Stimulated activated CD4-positive, alpha-beta T cell treated with anti-CD3 and anti-CD28 coated beads, Interleukin-15, amount 100 ng/mL, for 48 hours (primary cell): ENCODE measurements at places on chromosomes 1 and 21.

DNA sequence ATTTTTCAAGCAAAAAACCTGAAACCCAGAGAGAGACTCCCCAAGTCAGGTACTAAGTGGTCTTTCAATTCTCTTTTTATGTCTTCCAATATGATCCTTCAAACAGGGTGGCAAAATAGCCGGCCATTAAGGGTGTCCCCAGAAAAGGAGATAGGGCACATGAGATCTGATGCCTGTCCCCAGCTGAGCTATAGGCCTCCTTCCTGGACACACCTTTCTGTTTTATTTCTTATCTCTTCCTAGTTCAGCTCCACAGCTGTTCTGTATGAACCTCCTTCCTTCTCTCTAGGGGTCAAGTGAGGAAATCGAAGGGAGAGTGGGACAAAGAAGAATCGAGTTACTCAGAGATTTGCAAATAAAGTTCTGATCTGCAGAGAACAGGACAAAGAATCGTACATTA, 112.4 kb upstream of the ATP1A1 start:
- DNase-seq: no peak

GRCh38 chr1:47262787-47263413, 30.9 kb upstream of the TAL1 start:
- peak; percentile 16 for DNase-seq

DNA sequence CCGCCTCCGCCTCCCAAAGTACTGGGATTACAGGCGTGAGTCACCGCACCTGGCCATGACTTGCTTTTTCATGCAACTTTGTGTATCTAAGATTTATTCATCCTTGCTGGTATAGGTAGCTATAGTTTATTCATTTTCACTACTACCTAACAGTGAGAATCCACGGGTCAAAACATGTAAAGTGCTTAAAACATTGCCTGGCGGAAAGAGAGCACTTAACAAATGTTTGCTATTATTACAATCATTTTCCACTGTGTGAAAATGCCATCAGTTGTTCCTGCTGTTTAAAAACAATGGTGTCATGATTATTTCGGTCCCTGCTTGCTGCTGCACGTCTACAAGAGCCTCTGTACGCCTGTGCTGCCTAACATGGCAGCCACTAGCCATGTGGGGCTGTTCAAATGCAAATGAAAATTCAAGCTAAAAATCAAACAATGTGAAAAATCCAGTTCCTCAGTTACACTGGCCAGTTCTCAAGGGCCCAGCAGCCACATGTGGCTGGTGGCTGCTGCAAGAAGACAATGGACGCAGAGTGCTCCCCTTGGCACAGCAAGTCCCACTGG, 65.1 kb downstream of the CLSTN1 start:
- DNase-seq: no peak

DNA sequence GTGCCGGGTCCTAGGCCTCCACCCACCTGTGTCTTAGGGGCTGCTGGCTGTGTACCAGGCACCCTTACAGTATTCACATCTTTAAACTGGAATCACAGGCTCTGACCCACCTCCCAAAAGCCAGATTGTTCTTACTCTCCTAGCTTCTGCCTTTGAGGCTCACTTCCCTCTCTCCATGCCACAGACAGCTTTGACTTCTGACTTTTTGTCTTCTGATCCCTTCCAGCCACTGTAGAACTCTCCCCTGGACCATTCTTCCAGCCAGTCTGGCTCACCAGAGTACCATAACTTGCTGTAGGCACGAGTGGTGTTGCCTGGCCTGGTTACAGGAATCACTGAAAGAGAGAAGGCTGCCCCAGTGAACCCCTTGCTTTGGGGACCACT, 58.1 kb upstream of the STUM start:
- no peak for DNase-seq

DNA sequence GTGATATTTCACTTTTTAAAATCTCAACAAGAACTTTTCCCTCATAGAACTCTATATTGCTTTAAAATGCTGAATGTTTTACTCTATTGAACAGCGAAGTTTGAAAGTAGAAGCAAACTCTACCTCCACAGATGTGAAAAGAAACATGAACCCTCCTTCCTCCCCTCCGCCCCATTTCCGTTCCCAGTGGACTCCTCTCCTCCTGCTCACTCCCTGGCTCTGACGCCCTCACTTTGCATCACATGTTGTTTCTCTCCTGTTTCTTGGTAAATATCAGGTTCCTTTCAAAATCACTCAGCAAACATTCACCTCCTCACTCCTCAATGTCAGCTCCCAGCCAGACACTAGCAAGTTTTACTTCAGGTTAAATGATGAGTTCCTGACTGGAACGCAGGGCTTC, 34.6 kb downstream of the KCNH1 start:
- DNase-seq: no peak

GRCh38 chr1:223153177-223154119, 10.4 kb upstream of the TLR5 start:
- no peak for DNase-seq

DNA sequence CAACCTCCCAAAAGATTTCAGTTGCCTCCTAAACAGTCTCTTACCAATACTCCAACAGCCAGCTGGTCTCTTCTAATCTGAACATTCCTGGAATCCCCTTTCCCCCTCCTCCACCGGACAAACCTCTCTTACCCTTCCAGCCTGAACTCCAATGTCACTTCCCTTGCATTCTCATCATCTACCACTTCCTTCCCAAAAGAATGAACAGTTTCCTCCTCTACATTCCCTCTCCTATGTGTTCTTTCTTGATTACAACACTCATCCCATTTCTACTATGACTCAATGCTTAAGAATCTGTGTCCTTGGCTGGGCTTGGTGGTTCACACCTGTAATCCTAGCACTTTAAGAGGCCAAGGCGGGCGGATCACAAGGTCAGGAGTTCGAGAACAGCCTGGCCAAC, 417.1 kb downstream of the SETD4 start:
- DNase-seq: no peak
